Fibroblast of upper back skin (primary cell): ENCODE measurements at places on chromosomes 7 and 10.

- no peak for DNase-seq
These were observed 19.7 kb downstream of the UBE3C start for GRCh38 chr7:157158400-157158799.

DNA sequence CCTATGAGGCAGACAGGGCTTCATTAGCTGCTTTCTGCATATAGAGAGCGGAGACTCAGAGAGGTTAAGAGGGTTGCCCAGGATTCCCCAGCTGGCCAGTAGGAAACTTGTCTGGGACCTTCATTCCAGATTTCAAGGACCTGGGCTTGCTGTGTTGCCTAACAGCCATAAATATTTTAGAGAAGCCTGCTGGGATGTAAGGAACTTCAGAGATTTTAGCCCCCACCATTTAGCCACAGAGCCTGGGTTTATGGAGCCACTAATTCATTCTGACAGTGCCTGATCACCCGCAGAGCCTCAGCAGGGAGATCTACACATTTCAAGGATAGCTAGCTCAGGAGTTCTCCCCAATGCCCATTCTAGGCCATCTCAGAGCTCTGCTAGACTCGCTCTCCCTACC is 56.6 kb upstream of the TRUB1 start:
- DNase-seq = peak; percentile 62

- DNase-seq = no peak
These were observed 118.3 kb downstream of the MYO3A start for GRCh38 chr10:26052326-26052725.

- DNase-seq = no peak
These were observed 4.8 kb upstream of the GDI2 start for GRCh38 chr10:5818048-5818331.

GRCh38 chr10:100569687-100570481 is 34.1 kb downstream of the HIF1AN start:
- no peak for DNase-seq

DNA sequence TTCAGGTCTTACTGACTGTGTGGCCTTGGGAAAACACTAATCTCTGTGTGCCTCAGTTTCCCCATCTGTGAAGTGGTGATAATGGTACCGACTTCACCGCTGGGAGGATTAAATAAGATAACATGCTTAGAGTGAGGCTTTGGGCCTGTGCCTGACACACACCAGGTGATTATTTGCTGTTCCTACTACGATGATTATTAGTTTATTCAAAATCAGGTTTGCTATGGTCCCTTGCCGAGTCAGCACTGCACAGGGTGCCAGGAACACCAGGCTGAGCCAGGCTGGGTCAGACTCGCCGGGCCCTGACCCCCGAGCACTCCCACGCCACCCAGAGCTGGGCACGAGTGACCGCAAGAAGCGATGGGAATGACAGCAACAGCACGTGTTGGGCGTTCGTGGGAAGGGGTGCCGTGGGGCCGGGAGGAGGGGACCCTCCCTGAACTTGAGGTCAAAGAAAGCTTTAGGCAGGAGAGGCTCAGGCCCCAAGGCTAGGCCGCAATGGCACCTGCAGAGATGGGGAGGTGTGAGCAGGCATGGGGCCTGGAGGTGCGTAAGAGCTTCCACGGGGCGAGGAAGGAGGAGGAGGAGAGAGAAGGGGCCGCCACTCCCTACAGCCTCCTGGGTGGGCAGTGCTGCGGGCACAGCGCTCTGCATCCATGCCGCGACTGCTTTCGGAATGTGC is 325.4 kb downstream of the DNAJB6 start:
- DNase-seq = no peak
